ENCODE measurements at places on chromosomes 3 and 15. TPM values are rescaled to one million over a fixed set of nuclear protein-coding genes. Genes with fewer than 3 reads are reported as not detected.

SEMA5B gene
- 0.11 TPM for total RNA-seq

DPPA2 gene
- total RNA-seq, result not detected

LRRC3B gene
- total RNA-seq, result not detected

CHMP2B gene
- 17.4 TPM for total RNA-seq

AMT gene
- 0.09 TPM for total RNA-seq

TUBGCP5 gene
- total RNA-seq, result 16.8 TPM

SPINK8 gene
- not detected for total RNA-seq

CSTA gene
- total RNA-seq, result not detected

PDZRN3 gene
- total RNA-seq, result 0.11 TPM

ARGFX gene
- not detected for total RNA-seq

C3orf22 gene
- not detected for total RNA-seq

DZIP1L gene
- 2.7 TPM for total RNA-seq

CX3CR1 gene
- not detected for total RNA-seq

MESP1 gene
- total RNA-seq, result 0.09 TPM

SCAMP5 gene
- 11.8 TPM for total RNA-seq

AGBL1 gene
- not detected for total RNA-seq

BLM gene
- 2.4 TPM for total RNA-seq

MYO1E gene
- 19.0 TPM for total RNA-seq

KLHL40 gene
- total RNA-seq, result not detected

SLC22A14 gene
- under 0.01 TPM for total RNA-seq

CPN2 gene
- total RNA-seq, result not detected

IQCF6 gene
- not detected for total RNA-seq

ACY1 gene
- 18.4 TPM for total RNA-seq

BFSP2 gene
- total RNA-seq, result not detected

PRR20G gene
- not detected for total RNA-seq

FEZF2 gene
- not detected for total RNA-seq

DNAH12 gene
- total RNA-seq, result under 0.01 TPM

PATL2 gene
- total RNA-seq, result 0.09 TPM

PLSCR2 gene
- total RNA-seq, result not detected

PTH1R gene
- total RNA-seq, result not detected

TMCO5A gene
- not detected for total RNA-seq

LYZL4 gene
- not detected for total RNA-seq

IL5RA gene
- not detected for total RNA-seq

All from dermis lymphatic vessel endothelial cell (primary cell).